ENCODE measurements at places on chromosomes 16 and 17.

DNA sequence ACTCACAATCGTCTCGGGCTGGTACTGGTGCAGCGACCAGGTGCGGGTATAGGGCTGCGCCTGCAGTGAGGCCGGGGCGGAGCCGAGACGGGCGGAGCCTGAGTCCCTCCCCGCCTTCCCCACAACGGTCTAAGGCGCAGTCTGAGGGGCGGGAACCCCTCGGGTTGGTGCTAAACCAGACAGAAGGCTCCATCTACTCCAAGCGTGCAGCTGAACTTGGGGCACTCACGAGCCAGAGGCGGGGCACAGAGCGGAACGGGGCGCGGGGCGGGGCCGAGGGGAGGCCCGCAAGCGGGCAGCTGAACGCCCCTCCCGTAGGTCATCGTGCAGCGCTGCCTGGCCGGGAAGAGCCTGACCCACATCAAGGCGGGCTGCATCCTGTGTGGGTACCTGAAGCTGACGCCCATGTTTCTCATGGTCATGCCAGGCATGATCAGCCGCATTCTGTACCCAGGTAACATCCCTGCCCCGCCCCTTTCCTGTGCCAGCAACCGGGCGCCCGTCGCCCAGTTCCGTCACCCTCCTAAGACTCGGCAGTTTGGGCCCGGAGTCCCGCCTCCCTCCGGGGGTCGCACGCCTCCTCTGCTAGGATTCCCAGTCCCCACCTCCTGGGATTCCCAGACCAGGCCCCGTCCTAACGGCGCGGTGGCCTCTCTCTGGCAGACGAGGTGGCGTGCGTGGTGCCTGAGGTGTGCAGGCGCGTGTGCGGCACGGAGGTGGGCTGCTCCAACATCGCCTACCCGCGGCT is 5.0 kb downstream of the SLC5A2 start:
- peak overlapping the region; percentile 4 for H3K27ac ChIP-seq
- DNase-seq = no peak
- H3K4me1 ChIP-seq = peaks cover 19% of the 10 kb centered on the region
- no peaks in the 10 kb centered on the region for H3K27me3 ChIP-seq

GRCh38 chr16:268141-269053 is 7.3 kb downstream of the RGS11 start:
- peaks cover 12% of the 10 kb centered on the region for H3K36me3 ChIP-seq
- H3K27me3 ChIP-seq = no peaks in the 10 kb centered on the region
- H3K4me1 ChIP-seq = peaks cover 29% of the 10 kb centered on the region
- DNase-seq = no peak
- no peak overlapping the region for H3K4me3 ChIP-seq

DNA sequence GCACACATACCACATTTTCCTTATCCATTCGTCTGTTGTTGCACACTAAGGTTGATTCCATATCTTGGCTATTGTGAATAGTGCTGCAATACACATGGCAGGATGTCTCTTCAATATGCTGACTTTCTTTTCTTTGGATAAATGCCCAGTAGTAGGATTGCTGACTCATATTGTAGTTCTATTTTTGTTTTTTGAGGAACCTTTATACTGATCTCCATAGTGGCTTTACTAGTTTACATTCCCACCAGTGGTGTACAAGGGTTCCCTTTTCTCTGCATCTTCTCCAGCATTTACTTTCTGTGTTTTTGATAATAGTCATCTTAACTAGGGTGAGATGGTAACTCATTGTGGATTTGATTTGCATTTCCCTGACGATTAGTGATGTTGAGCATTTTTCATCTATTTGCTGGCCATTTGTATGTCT is 118.1 kb downstream of the STXBP4 start:
- H3K4me1 ChIP-seq = no peaks in the 10 kb centered on the region
- peaks cover 22% of the 10 kb centered on the region for H3K36me3 ChIP-seq
- no peak overlapping the region for H3K27ac ChIP-seq
- H3K27me3 ChIP-seq = no peaks in the 10 kb centered on the region
- no peak for DNase-seq

DNA sequence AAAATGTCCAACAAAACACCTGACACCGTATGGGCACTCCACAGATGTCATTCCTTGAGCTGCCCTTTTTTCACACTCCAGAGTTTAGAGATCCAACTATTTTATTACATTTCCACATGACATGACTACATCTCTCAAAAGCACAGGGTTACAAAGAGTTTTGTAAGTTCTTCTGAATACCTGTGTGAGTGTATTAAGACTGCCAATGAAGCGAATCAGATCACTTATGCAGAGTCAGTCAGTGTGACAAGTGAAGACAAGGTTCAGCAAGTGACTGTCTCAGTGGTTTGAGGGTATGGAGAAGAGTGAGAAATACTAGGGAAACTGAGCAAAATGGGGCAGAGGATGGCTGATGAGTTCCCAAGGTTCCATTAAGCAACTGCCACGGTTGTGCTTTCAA is 8.4 kb downstream of the SDR42E1 start:
- H3K4me3 ChIP-seq = no peak overlapping the region
- H3K36me3 ChIP-seq = no peaks in the 10 kb centered on the region
- no peak for DNase-seq
- peaks cover 29% of the 10 kb centered on the region for H3K4me1 ChIP-seq
- H3K27me3 ChIP-seq = no peaks in the 10 kb centered on the region

DNA sequence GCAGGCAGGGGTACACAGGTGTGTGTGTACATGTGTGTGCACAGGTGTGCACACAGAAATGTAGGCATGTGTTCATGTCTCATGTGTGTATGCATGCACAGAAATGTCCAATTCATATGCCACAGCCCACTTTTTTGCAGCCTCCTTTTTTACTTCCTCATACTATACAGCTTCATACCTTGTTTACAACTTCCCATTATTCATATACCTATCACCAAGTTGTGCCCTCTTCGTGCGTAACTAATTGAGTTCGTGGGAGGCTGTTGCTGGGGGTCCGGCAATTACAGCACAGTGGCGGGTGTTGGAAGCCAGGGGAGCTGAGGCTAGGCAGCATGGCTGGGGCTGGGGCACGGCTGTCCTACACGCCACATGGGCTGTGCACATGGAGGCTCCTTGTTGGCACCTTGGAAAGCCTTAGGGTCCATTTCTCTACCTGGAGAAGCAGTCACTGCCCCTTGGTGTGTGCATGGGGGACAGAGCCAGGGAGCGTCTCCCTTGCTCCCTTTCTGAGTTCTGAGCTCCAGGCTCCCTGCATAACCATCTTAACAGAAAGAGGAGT is 266.7 kb downstream of the ENGASE start:
- H3K4me1 ChIP-seq = no peaks in the 10 kb centered on the region
- H3K27me3 ChIP-seq = peaks cover 31% of the 10 kb centered on the region
- H3K27ac ChIP-seq = no peak overlapping the region
- H3K36me3 ChIP-seq = no peaks in the 10 kb centered on the region
- DNase-seq = no peak

DNA sequence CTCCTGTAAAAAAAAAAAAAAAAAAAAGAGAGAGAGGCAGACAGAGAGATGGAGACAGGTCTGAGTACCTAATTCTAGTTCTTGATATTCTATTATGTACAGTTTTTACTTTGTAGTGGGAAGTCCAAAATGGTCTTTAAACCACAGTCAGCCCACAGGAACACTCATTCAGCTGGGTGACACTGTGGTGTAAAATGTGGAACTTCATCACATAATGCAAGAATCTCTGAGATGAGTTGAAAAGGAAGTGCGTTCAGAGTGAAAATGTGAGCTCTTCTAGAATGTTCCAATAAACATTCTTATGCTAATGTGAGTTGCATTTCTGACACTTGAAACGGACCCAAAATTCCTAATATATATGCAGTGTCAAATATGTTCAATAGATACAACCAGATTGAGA is 972.1 kb downstream of the CDH11 start:
- no peak overlapping the region for H3K27ac ChIP-seq
- peaks cover 1% of the 10 kb centered on the region for H3K4me1 ChIP-seq
- no peak for DNase-seq

DNA sequence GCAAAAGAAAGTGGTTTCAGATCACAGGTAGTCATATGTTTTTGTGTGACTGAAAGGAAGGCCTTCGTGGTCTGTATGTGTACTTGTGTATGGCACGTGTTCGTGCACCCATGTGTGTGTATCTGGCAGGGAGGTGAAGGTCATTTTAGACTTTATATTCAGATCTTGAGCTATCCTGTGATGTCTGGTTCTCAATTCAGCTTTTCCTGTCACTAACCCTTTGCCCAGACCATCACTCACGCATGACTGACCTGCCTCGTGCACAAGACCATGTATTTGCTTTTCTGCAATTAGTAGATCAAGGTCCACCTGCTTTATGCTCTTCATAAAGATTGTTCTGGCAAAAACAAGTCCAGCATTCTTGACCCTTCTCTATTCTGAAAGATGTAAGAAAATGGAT is 139.7 kb upstream of the MAF start:
- no peak overlapping the region for H3K4me3 ChIP-seq
- no peak for DNase-seq
- H3K27ac ChIP-seq = no peak overlapping the region
- no peaks in the 10 kb centered on the region for H3K4me1 ChIP-seq

- no peaks in the 10 kb centered on the region for H3K4me1 ChIP-seq
- H3K27me3 ChIP-seq = no peaks in the 10 kb centered on the region
- H3K4me3 ChIP-seq = no peak overlapping the region
- H3K27ac ChIP-seq = no peak overlapping the region
- no peaks in the 10 kb centered on the region for H3K36me3 ChIP-seq
- no peak for DNase-seq
Measured at GRCh38 chr16:59067205-59067604, 333.1 kb upstream of the GOT2 start.

- H3K4me1 ChIP-seq = peaks cover 50% of the 10 kb centered on the region
- no peaks in the 10 kb centered on the region for H3K27me3 ChIP-seq
- H3K27ac ChIP-seq = peak overlapping the region; percentile 80
Measured at GRCh38 chr16:4213737-4214136, 28.1 kb downstream of the SRL start.

DNA sequence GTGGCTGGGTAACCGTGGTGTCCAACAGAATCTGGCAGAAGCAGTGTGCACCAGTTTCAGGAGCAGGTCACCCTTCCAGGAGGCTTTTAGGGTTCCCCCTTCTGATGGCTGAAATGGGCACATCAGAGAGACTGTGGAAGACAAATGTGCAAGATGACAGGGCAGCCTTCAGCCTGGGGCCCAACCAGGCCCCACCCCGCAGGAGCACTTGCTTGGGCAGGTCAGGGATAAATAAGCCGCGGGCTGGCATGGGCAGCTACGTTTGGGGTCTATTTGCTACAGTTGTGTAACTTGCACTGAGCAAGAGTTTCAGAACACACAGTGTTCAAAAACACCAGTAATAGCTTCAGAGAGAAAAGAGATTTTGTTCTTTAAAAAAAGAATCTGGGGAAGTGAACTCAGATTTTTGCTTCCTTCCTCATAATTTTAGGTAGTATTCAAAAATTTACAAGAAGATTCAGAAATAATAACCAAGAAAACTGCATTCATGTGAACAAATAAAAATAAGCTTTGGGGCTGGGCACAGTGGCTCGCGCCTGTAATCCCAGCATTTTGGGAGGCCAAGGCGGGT is 44.9 kb upstream of the BAHCC1 start:
- H3K4me1 ChIP-seq = peaks cover 39% of the 10 kb centered on the region
- peak overlapping the region; percentile 5 for H3K27ac ChIP-seq
- H3K36me3 ChIP-seq = no peaks in the 10 kb centered on the region
- H3K27me3 ChIP-seq = no peaks in the 10 kb centered on the region

- H3K4me1 ChIP-seq = peaks cover 6% of the 10 kb centered on the region
- no peak overlapping the region for H3K27ac ChIP-seq
- no peak for DNase-seq
- no peaks in the 10 kb centered on the region for H3K27me3 ChIP-seq
Measured at GRCh38 chr16:56960681-56961281, 969 bp upstream of the CETP start.

- peaks cover 4% of the 10 kb centered on the region for H3K4me1 ChIP-seq
- DNase-seq = no peak
- peaks cover 14% of the 10 kb centered on the region for H3K27me3 ChIP-seq
- H3K4me3 ChIP-seq = no peak overlapping the region
Measured at GRCh38 chr17:16407911-16408588, 7.3 kb upstream of the TRPV2 start.

All from esophagus squamous epithelium (tissue), 5 donors.